ENCODE measurements at places on chromosomes 16 and 17.

DNA sequence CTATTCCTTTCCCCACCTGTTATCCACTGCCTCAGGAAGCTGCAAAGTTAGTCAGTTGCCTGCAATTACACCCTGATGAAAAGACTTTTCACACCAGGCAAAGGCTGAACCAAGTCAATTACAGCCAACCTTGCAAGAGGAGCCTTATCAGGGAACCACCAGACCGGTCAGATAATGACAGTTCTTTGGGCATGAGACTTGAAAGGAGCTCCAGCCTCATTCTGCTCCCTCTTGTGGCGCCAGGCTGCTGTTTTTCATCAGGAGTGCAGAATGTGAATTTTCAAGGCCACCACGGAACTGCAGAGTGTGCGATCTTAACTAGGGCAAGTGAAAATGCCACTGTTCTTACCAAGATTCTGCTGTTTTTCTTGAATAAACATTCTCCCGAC, 22.5 kb downstream of the DNAI2 start:
- no peak for DNase-seq

DNA sequence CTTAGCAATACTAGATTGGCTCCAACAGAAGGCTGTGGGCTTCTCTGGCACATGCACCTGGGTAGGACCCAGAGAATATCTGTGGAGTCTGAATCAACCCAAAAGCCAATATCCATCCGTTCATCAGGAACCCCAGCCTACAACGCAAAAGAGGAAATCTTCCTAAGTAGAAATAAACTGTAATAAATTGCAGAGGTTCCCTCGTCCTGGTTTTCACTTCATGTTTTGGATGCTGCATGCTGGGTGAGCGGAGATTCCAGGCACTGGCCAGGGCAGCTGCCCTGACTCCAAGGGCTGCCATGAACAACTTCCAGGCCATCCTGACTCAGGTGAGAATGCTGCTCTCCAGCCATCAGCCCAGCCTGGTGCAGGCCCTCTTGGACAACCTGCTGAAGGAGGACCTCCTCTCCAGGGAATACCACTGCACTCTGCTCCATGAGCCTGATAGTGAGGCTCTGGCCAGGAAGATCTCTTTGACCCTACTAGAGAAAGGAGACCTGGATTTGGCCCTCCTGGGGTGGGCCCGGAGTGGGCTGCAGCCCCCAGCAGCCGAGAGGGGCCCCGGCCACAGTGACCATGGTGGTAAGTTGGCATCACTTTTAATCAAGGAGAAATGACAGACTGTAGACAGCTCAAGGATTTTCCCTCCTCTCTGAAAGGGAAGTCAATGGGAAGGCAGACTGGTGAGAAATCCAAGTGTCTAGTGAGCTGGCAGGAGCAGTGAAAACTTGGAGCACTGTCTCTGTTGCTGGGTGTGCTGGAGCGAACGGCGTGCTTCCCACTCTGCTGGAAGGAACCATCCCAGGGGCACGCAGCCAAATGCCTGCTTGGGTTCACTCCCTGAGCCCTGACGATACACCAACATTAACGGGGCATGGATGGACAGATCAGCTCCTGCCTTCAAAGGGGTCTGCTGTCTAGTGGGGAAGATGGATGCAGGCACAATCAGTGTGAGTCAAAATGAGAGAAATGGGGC, 10.7 kb upstream of the CIITA start:
- no peak for DNase-seq

GRCh38 chr16:87499189-87499486, 6.3 kb upstream of the ZCCHC14 start:
- DNase-seq = no peak

DNA sequence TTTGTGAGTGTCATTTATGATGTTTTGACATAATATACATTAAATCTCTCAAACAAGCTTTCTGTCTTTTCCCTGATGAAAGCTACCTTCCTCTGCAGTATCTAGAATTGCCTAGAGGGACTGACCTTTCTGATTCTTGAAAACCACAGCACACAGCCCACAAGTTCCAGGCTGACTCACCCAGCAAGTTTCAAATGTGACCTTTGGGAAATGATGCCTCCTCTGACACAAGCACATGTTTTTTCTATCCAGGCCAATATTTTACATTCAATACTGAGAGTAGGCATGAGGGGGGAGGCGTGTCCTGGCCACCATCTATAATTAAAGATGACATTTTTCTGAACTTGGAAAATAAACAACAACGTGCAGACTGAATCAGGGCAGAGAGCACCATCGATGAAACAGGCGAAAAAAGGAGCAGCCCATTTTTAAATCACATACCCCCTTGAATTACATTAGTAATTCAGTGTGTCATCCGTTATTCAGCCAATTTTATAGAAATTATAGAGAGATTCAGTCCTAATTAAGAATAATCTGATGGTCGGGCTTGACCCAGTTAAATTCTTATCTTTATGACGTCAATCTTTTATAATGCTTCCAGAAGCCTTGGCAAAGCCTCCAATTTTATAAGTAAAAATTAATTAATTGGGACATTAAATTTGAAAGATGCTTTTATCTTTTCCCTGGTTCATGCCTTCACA, 292.6 kb upstream of the CDH11 start:
- no peak for DNase-seq

Measured in stimulated activated CD8-positive, alpha-beta memory T cell treated with anti-CD3 and anti-CD28 coated beads, Interleukin-12 subunit alpha, Interleukin-12 subunit beta, amount 100 ng/mL, for 1 hour (primary cell).